ENCODE measurements at places on chromosomes 11 and 22.

GRCh38 chr11:103077554-103077953 lies 14.4 kb downstream of the DCUN1D5 start:
- no peak for DNase-seq

DNA sequence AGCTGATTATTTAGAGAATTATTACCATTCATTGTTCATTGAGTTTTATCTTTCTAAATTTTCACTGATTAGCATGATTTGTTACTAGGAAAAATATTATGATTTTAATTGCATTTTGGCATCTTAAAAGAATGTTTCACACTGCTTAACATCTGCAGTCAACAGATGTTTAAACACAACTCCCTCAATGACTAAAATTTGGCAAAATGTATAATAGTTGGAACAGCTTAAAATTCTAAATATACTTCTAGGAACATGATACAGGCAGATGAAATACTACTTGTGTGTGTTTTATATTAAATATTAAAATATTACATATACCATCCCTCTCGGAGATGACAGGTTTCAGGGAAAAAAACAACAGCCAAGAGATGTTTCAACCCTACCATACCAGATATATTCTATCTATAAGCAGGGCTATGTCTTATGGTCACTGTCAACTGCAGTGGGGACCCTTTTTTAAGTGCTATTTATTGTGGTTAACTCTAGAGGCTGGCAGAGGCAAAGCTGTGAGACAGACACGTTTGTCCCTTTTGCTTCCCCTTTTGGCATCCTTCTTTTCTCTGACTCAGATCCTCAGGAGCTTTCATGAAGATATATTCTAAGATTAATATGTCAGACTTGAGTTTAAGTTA lies 81.9 kb downstream of the BDNF start:
- DNase-seq, result no peak

DNA sequence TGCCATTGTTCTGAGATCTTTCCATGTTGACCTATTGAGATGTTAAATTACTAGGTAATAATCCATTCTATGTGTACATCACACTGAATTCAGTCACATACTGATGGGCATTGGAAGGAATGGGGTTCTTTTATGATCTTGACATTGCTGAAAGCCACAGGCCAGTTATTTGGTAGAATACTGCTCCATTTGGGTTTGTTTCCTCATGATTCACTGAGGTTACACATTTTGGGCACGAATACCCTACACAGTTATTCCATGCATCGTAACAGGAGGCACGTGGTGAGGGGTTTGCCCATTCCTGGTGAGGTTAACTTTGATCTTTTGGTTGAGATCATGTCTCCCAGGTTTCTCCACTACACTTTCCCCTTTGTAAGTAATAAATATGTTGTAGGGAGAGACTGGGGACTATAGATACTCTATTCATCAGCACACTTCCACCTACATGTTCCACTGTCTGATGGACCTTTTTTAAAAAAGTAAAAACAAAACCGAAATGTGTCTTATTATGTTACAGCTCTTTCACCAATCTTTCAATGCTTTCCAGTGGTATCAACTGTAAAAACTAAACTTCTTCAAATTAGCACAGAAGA lies 12.0 kb upstream of the FOLR1 start:
- no peak for DNase-seq

DNA sequence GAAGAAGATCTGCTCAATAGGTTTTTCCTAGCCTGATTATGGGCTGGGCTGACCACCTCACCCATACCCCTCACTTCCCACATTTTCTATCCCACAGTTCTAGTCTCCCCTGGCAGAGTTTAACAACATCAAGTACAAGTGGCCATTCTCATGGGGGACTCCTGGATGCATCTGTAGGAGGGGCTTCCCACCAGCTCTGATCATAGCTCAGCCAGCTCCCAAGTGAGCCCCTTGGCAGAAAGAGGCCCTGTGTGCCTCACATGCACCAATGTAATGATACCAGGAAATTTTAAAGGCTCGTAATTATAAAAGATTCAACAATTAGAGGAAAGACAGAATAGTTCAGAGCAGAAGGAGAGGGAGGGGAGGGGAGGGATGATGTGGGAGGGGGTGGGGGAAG lies 144.2 kb upstream of the SYT13 start:
- no peak for DNase-seq

GRCh38 chr22:36386351-36386899 lies 1.3 kb downstream of the MYH9 start:
- DNase-seq, result peak; percentile 46

Data from CD4-positive, alpha-beta T cell treated with Interferon alpha-2 for 1 hour (primary cell).